ENCODE measurements at places on chromosomes 4 and X. TPM values are rescaled to one million over a fixed set of nuclear protein-coding genes. Genes with fewer than 3 reads are reported as not detected.

DNA sequence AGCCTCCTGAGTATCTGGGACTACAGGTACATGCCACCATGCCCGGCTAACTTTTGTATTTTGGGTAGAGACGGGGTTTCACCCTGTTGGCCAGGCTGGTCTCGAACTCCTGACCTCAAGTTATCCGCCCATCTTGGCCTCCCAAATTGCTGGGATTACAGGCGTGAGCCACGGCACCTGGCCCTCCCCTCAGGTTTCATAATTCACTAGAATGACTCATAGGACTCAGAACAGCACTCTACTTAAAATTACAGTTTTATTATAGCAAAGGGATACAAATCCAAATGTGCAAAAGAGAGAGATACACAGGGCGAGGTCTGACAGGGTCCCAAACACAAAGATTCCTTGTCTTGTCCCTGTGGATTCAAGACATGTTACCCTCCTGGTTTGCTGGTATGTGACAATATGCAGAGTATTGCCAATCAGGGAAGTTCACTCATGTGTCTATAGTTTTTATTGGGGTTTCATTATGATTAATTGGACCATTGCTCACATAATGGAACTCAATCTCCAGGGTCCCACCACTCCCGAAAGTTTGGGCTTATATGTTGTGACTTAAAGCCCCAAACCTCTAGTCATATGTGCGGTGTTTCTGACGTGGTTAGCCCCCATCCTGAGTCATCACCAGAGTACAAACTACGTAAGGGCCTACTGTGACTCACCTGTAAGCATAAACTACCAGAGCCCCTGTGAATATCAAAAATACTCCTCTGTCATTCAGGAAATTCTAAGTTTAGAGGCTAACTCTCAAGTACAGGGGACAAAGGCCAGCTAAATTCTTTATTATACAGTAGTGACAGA, 5.2 kb downstream of the YIPF6 start:
- DNase-seq: no peak

GRCh38 chr4:131459430-131460101, 1689.5 kb upstream of the PCDH10 start:
- DNase-seq: no peak

DNA sequence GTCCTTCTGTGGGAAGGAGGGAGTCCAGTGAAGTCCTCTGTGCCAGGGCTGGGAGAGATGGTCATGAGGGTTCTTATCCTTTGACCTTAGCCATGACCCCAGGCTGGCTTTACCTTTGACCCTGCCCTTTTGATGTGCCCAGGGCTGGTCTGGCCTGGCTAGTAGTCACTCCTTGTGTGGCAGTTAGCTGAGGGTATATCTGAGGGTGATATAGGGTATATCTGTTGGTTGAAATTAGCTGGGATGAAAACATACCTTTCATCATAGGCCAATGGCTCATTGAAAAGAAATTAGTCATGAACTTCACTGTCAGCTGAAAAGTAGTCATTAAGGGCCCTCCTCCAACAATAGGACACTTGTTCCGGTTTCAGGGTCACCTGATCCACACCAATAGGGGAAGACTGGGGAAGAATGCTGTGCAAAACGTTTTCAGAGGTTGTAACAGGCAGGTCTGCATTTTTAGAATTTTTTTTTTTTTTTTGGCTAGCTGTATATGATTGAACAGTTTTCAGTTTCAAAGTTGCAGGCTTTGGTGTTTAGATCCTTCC, 74.6 kb upstream of the STOX2 start:
- DNase-seq: no peak

- DNase-seq: no peak
These were observed 505.5 kb downstream of the ANKRD50 start for GRCh38 chr4:124206779-124207605.

GRCh38 chr4:56267558-56267957, 119.7 kb downstream of the AASDH start:
- DNase-seq: no peak

DNA sequence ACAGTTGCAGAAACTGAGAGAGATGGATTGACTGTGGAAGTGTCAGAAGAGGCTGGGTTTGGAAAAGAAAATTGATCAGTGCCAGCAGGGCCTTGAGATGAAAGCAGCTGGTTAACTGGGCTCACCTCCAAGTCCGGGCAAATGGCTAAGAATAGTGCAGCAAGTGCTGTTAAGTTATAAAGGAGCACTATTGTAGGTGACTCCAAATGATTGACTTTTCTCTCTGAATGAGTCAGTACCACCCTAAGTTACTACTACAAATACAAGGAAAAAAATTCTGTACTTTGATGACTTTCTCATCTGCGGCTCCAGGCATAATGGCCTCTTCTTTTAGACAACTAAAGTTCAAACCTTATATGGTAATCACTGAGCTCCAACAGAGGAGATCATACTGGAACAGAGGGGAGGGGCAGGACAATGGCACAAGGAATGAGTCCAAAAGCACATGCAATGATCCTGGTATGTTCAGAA, 733.4 kb upstream of the INTU start:
- DNase-seq: no peak

GRCh38 chr4:117084866-117085701, at the start of gene TRAM1L1:
Gene TRAM1L1, minus strand, starts transcription at chr4:117085576. Its CDS starts 183 bp downstream, at chr4:117085393.
- peak; percentile 94 for DNase-seq

GRCh38 chr4:32661229-32661628, 1941.1 kb downstream of the PCDH7 start:
- DNase-seq: no peak

DNA sequence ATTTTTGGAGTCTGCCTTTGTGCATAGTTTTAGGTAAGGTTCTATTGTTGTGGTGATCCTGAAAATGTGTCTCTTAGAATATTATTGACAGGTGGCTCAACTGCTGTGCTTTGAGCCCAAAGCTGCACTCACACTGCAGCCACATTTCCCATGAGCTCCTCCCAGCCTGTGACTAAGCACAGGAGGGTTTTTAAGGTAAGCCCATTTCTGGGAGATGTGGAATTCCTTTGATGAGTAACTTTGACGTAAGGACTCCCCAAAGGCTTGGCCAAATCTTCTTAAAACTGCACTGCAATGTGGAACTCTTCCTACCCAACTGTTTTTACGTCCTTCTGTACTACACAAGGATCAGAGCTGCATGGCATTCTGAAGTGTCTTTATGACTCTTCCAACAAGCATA, 20.0 kb upstream of the TMPRSS11A start:
- DNase-seq: no peak

DNA sequence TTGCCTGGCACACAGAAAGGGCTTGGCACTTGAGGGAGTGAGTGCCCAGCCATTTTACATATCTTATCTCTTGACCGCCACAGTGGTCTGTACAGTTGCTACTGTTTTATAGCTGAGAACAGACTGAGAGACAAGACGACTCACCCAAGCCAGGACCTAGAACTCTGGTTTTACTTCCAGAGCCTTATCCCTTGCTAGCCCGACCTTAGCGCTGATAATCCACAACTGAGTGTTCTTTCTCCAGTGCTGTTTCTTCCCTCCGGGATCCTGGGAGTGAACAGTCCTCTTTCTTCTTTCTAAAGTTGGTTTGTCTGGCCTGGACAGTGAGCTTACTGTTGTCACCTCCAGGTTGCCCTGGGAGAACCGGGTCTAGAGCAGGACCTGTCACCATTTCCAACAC, 52.5 kb upstream of the TADA2B start:
- no peak for DNase-seq

DNA sequence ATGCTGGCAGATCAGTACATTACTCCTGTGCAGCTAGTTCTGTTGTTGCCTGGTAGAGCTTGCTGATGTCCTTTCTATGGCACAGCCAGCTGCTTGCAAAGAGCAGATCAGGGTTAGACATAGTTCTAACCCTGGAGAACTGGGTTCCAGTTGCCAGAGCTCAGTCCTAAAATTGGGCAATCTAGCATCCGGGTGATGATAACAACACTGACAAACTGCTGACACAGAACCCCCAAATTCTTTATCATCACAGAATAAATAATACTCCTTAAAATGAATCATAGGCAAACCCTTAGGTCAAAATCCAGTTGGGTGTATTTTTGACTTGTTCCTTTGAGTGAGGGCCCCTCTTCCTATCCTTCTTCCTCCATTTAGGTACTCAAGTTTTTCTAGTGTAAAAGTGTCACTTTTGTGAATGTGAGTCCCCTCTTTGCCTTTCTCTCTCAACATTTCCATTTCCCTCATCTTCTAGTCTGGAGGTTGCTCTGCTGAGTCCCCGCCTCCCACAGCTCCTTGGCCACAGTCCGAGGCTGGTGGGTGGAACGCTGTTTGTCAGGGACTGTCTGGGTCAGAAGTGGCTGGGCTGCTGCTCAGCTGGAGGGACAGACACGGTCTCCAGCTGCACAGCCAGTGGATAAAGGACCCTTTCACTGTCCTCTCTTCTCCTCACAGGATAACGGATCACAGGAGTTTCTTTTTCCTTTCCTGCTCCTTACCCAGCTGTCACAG, 93.6 kb upstream of the RASGEF1B start:
- DNase-seq: peak; percentile 43

GRCh38 chr4:75135068-75135825, 202.3 kb downstream of the PARM1 start:
- DNase-seq: no peak

DNA sequence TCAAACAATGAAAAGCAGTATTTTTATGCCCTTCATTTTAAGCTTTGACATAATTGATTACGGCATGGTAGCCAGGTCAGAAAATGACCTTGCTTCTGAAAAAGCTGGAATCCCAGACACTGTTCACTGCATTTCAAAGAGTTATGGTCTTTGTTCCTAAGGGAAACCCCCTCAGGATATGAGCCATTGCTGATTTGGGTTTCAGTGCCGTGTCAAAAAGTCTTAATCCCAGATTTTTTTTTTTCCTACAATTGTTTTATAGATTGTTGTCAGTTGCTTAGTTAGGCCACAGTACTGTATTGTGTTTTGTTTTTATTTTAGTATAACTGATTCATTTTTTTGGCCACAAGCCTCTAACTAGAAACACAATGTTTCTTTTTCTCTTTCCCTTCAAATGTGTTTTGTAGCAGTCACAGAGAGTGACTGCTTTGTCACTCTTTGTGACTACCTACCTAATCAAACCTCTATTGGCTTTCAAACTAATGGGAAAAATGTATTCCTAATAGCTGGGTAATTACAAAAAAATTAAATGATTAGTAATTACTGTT, 10.3 kb downstream of the WDR44 start:
- DNase-seq: no peak

DNA sequence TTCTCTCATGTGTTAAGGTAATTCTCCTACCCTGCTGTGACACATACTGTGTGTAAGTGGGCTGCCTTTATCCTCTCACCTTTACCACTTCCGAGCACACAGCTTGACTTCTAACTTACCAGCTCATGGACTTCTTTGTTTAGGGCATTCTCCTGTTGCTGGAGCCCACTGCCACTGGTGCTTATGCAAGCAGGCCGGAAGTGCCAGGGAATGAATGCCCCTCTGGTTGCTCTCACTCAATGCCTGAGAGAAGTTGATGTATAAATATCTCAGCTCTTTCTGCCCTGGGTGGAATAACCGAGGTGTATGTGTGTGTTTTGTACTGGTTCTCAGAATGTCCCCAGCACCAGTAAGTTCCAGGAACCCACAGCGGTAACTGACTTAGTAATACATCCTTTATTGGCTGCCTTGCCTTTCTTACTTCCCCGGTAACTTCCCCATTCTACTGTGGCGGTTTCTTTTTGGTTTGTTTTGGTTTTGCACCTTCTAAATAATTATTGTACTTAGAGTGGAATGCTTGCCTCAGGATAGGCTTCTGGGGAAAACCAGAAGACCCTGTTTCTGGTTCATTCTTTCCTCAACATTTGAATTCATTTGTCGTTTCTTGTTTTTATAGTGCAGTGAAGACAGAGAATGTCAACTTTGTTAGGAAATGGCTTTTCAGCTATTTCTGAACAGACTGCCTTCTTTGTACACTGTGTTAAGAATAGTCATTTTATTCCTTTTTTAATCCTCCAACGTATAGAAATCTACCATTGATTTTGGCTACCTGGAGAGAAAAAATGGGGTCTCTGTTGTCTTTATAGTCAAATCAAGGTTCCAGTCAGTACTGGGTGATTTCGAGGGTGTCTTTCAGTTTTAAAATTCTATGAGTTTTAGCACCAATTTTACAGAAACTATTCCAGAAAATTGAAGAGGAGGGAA, 45.4 kb downstream of the CXorf58 start:
- no peak for DNase-seq

DCAF8L2 gene
- not detected for total RNA-seq

SYP gene
- 291 TPM for total RNA-seq

TRIM60 gene
- not detected for total RNA-seq

DCHS2 gene
- 97.4 TPM for total RNA-seq

P2RY10 gene
- not detected for total RNA-seq

All from glutamatergic neuron (in vitro differentiated cells).